Activated CD8-positive, alpha-beta memory T cell treated with anti-CD3 and anti-CD28 coated beads for 1 hour (primary cell): ENCODE measurements at places on chromosomes 7 and 10.

GRCh38 chr7:137935884-137936508, 65.9 kb downstream of the CREB3L2 start:
- DNase-seq, result no peak

- DNase-seq, result no peak
Measured at GRCh38 chr7:94655848-94656657, at the start of gene SGCE. SGCE (minus strand) TSS chr7:94656133; CDS start chr7:94656098, 35 bp downstream.

DNA sequence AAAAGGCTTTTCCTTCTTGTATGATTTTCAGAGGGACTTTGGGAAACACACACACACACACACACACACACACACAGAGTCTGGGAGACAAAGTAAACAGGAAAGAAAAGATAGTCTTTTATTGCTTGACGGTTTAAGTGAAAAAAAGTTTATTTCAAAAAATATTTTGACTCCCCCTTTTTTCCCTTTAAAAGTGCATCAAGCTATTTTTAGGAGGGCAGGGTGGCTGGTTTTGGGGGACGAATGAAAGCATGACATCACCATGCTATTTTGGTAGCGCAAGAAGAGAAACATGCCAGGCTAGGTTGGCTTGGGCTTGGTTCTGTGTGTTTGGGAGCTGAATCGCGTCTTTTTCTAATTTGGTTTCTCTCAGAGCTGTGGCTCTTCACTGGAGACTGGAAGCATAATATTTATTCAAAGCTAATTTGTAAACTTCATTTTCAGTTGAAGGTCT, 129.2 kb downstream of the BAMBI start:
- DNase-seq, result no peak

- DNase-seq, result no peak
Measured at GRCh38 chr7:122521767-122522166, 177.2 kb downstream of the RNF133 start.

DNA sequence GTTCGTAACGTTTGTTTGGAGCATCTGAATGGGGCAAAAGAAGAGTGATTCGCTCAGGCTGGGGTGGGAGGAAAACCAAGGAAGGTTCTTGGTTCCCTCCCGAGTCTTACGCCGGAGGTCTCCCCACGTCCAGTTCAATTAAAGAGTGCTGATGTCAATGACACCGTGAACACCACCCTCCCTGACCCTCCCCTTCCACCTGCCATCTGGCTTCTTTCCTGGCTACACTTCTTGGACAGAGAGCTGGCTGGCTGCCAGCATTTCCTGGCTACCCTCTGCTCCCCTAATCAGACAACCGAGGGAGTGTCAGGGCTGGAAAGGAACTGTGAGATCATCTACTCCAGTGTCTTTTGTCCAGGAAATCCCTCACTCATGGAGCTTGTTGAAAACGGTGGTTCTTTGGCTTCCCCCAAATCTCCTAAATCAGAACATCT, 24.1 kb upstream of the FFAR4 start:
- no peak for DNase-seq

GRCh38 chr10:99678921-99679320, 19.6 kb downstream of the ENTPD7 start:
- DNase-seq, result no peak

GRCh38 chr7:148546857-148547256, 43.7 kb upstream of the C7orf33 start:
- DNase-seq, result no peak

GRCh38 chr7:30433082-30433481, 45.5 kb downstream of the NOD1 start:
- no peak for DNase-seq

DNA sequence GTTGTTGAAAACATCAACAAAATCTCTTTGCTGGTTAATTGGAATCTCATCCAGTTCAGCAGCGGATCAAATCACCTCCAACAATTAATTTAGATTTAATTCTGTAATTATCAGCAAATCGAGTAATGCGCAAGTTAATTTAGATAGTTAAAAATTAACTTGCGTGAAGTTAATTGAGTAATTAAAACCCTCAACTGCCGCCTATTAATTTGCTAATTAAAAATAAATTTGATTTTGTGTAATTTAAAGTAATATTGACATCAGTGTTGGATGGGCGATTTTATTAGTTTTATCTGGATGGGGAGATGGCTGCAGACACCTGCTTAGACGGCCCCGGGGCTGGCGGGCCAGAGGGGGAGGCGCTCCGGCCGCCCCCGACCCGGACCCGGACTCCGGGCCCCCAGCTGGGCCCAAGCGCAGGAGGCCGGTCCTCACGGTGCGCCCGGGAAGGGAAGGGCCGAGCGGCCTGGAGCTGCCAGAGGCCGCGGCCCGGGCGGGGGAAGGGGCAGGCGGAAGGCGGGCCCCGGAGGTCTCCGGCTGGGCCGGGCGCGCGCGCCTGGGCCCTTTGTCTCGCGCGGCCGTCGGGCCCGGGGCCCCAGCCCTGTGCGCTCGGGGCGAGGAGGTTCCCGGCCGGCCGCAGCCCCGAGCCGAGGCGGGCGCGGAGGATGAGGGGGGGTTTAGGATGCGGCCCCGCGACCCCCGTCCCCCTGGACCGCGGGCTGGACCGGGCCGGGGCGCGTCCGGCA, 3.3 kb upstream of the UNCX start:
- DNase-seq, result no peak

- no peak for DNase-seq
Measured at GRCh38 chr7:75533926-75534325, 41.8 kb downstream of the SPDYE5 start.

DNA sequence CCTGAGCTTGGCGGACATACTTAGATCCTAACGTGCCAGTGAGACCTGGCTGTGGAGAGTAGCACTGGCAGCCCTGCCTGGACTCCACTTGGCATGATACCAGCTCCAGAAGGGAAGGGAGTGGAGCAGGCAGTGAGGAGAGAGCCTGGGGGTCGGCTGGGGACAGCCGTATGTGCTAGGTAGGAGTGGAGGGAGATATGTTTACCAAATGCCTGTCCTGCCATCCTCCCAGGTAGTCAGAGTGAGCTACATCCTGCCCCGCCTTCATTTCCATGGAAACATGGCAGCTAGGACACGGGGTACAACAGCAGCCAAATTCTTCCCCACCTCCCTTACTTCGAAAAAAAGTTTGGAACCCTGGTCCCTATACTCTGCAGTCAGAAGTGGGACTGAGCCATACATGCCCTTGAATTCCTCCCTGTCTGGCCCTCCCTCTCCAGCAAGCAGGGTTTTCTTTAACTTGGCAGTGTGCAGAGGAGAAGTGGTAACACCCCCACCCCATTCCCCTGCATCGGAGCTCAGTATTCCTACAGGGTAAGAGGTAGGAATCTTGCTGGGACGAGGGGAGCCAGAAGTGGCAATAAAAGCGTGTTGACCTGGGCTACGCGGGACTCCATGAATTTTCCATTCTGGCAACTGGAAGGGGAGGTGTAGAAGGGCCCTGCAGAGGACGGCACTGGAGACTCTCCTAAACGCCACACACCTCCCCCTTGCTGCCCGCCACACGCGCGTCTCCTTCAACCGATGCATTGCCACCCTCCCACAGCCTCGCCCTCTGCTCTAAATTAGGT, 20.0 kb upstream of the SMO start:
- no peak for DNase-seq

DNA sequence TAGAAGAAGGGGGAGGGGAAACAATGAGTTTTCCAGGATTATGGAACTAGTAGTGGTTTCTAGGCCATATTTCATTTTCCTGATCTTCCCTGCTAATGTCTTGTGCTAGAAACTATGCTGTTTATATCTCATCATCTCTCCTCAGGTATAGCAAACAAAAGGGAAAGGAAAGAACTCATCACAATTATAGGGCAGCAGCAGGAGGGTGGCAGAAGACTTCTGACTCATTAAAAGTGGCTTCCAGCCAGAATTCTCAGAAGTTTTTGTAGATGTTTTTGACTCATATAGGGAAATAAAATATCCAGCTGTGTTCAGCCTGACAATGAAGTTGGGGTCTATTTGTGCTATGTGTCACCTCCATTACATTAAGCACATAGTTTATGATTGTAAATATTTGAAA, 6.5 kb downstream of the AHR start:
- no peak for DNase-seq

DNA sequence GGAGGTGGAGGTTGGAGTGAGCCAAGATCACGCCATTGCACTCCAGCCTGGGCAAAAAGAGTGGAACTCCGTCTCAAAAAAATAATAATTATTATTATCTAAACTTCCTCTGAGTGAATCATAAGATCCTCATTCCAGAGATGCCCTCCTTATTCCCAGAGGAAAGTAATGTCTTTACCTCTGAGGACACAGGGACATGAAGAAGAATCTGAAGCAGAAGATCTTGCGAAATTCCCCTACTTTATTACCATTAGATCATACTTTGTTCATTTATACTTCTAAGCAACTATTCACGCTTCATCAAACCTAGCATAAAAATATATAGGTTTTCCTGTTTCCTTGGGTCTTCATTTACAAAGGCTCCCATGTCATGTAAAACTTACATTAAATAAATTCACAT, 143.1 kb downstream of the ETV1 start:
- DNase-seq, result no peak

DNA sequence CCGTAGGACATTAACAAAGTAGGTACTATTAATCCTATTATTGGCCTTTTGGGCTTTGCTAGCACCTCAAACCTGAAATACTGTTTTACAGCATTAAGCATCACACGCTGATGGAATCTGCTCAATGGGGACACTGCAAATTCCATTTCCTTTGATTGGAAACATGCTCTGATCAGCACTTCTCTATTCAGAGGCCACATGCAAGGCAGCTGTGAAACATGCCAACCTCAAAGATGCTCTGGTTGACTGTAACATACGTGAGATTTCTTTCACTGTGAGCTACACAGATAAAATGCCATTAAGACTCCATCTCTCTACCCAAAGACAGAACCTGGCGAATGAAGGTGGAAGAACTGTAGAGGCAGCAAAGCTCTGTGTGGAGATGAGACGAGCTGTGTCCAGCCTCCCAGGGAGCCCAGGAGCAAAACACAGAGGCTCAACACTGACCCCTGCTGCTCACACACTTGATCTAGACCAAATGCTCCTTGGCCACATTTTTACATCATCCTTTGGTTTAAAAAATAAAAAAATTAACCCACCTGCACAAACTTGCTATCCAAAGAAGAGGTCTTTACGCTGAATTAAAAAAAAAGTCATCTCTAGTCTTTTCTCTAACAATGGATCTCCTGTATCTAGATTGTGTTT, 8.0 kb downstream of the RSU1 start:
- DNase-seq, result no peak

GRCh38 chr10:110530131-110530831, 32.6 kb downstream of the DUSP5 start:
- no peak for DNase-seq

- DNase-seq, result no peak
Measured at GRCh38 chr10:1938317-1938716, 201.0 kb upstream of the ADARB2 start.

DNA sequence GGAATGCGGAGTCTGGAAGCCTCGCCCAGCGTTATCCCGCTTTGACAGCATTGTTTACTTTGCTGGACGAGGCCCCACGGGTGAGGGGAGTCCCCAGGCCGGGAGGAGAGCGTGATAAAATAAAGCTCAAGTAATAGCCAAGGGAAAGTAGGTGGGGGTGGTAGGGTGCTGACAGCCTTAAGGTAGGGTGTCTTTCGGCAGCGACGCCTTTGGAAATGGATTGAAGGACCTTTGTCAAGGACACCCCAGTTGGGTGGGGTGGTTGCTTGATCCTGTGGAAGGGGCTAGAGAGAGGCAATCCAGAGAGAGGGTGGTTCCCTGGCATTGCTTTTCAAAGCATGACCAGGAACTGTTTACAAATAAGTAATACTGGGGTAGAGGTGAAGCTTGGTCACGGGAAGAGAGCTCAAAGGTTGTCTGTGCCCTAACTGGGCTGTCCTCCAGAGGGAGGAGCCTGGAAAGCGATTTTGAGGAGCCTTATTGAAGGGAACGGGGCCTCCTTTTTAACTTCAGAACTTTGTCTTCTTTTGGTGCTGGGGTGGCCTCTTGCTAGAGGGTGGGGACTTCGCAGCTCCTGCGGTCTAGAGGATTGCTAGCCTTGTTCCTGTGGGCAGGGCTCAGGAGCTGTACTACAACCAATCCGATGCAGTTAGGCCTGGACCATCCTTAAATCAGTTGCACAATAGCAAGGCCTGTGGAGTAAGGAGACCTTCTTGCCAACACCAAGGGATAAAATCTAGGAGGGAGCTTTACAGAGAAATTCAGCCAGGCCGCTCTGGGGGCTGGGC, 1.3 kb downstream of the EIF4EBP2 start:
- no peak for DNase-seq

DNA sequence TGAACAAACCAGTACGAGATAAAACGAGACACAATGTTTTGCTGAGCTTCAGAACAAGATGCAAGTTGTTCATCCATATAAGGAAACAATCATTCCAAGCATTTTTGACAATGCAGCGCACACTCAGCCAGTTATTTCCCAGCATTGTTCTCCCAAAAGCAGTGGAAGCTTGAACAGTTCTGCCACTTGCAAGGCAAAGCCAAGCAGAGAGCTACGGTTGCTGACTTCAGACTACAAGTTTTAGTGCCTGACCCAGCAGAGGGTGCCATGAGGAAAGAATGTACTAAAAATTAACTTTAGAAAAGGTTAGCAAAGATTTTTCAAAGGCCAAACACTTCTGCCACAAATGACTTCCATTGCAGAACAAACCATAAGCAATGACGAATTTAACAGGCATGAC, 152.5 kb downstream of the SLC25A13 start:
- no peak for DNase-seq

GRCh38 chr7:128094686-128095085, 63.4 kb upstream of the LRRC4 start:
- no peak for DNase-seq

DNA sequence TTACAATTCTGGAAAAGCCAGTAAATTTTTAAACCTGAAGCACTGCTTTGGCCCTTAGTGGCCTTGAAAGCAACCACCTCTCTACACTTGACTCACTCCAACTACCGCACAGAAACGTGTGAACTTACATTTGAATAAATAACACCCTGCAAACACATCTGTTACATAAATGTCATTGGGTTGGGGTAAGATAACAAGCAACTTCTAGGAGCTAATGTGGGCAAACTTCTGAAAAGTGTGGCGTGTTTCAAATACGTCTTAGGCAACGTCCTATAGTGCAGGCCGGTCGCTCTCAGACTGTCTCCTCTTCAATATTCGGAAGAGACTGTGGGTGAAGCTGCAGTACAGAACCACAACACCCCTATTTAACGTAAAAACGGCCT, 474 bp downstream of the ORC5 start:
- no peak for DNase-seq

GRCh38 chr7:134505856-134506255, 21.5 kb upstream of the AKR1B10 start:
- no peak for DNase-seq

- no peak for DNase-seq
Measured at GRCh38 chr7:50555594-50556140, 9.5 kb downstream of the DDC start.
